Inflammatory macrophage treated with lipopolysaccharide for 4 hours (primary cell): ENCODE measurements at places on chromosomes 5 and 9.

- no peak for DNase-seq
These were observed 1.7 kb upstream of the PAX5 start for GRCh38 chr9:37035648-37036370.

DNA sequence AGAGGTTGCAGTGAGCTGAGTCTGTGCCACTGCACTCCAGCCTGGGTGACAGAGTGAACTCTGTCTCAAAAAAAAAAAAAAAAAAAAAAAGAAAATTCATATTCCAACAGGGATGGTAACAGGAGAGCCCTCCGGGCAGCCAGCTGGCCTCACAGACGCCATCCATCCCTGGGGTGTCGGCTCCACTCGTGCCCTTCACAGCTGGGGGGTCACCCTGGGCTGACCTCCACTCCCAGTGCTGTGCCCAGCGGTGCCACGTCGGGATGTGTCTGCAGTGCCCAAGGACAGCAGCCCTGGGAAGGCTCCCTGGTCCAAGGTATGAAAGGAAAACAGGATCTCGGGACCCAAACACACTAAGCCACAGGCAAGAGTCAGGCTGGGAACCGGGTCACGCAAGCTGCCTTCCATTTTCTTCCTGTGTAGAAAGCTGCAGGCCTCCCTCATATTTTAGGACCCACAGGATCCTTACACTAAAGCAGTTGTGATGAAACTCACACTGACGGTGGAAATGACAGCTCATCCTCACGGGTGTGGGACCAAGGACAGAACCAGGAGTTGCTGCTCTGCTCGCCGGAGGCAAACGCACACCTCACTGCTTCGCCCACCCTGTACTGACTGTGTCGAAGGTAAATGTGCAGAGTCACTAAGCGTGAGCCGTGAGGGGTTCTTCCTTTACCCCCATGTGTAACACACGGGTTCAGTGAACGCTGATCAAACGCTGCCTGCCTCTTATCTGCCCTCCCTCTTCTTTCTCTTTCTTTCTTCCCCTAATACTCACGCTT, 5.3 kb downstream of the SLC12A7 start:
- peak; percentile 75 for DNase-seq

DNA sequence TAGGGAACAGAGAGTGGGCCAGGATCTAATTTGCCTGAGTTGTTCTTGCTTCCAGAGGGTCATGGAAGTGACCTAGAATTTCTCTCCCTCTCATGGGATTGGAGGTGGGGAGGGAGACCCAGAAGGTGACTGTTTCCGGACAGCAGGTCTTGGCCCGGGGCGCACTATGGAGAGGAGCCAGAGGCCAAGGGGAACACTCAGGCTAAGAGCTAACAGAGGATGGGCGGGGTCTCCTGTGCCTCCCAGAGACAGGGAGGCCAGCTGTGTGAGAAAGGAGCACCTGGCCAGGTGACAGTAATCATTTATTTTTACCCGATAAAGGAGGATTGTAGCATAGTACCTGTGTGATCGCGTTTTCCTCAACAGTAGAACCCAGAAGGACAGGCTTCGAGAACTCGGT, 50.9 kb upstream of the ANKH start:
- DNase-seq = no peak

GRCh38 chr5:143733665-143734455, 78.1 kb upstream of the HMHB1 start:
- peak; percentile 82 for DNase-seq

DNA sequence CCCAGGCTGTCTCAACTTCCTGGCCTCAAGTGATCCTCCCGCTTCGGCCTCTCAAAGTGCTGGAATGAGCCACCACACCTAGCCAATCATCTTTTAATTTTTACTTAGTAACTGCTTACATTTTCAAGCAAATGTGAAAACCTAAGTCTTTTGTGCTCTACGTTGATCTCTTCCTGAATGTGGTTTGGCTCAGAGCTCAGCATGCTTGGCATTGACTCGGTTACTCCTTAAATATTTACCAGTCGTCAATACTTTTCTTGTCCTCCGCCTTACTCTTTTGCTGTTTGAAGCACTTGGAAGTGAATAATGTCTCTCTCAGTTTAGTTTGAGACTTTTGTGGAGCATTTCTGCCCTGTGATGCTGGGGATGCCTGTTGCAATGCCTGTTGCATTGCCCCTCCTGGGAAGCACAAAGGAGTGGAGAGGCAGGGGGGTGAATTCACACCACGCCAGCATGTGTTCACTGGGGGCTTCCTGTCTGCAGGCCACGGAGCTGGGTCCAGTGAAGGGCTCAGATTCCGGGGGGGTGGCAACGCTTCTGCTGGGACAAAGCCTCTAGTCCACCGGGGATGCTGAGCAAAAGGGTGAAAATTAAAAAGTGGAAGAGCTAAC, 13.1 kb upstream of the TENT4A start:
- DNase-seq = no peak

DNA sequence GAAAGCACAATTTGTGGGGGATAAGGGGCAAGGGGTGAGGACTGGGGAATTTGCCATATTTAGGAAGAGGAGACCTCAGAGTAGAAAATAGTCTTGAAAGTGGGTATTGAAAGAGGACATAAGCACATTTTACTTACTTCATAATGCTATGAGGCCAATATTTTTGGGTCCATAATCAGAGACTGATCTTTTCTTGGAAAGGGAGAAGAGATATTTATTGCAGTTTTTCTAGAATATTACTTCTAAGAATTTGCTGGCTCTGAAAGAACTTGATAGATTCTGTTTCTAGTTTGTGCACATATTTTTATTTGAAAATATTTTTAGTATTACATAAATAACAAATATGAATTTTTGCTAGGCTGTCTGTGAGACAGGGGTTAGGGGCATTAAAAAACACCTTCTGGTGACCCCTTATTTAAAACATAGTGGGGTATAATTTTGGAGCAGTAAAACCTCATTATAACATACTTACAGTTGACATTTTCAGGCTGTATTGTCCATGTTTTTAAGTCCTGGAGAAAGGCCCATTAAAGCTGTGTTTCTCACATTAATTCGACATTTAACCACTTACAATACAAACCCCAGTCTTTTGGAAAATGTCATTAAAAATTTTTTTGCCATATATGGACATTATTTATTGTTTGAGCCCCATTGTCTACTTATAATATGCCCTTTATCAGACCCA, 118.9 kb upstream of the NFIB start:
- no peak for DNase-seq

- no peak for DNase-seq
These were observed 53.8 kb upstream of the SNCAIP start for GRCh38 chr5:122258241-122258640.

- no peak for DNase-seq
These were observed 120.9 kb downstream of the CDC42SE2 start for GRCh38 chr5:131384616-131385214.

DNA sequence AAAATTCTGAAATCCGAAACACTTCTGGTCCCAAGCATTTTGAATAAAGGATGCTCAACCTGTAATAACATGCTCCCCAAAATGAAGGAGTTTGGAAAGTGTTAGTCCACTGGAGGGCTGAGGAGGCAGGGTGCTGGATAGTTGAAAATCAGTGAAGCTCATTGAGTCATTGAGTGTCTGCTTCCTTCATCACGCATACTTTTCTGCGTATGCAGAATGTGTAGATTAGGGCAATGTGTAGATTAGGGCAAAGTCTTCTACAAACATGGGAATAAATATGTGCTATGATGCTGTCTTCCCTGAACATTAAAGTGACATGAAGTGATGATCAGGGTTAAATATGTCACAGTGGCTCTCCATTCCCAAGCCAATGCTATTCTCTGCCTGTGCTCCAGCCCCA, 193.8 kb downstream of the CFAP90 start:
- DNase-seq = no peak

DNA sequence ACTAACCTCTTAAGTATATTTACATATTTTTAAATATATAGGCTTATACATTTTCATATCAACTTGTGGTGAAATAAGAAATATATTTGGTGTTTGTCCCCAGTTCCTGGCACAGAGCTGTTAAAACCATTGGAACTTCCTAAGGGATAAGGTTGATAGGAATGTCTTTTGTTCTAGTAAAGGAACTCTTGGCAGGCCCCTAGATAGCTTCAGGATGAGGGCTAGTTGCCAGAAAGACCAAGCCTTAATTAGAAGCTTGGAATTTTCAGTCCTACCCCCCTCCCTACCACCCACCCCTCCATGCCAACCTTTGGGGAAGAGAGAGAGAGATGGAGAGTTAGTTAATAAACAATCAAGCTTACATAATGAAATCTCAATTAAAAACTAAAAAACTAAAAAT, 638.6 kb upstream of the ACO1 start:
- DNase-seq = no peak
